ENCODE measurements at places on chromosomes 2 and 18.

DNA sequence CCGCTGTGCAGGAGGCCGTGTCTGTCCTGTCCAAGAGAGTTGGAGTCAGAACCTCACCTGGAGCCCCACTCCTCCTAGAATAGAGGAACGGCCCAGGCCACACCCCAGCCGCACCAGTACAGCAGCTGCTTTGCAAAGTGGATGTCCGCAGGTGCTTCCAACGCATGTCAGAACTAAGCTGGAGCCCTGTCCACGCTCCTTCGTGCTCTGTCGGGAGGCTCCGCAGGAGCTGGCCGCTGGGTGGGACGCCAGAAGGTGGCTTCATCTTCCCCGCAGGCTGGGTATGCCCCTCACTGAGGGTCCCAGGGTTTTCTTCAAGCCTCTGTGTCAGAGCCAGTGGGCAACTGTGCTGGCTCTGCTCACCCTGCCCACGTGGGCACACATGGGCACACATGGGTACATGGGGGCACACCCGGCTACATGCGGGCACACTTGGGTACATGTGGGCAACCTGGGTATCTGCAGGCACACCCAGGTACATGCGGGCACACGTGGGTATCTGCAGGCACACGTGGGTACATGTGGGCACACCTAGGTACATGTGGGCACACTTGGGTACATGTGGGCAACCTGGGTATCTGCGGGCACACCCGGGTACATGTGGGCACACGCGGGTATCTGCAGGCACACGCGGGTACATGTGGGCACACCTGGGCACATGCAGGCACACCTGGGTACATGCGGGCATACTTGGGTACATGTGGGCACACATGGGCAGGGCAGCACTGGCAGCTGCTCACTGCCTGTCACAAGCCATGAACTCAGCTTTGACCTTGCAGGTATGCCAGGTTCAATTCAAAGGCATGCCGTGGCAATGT, 67.1 kb upstream of the CTDP1 start:
- DNase-seq, result no peak

DNA sequence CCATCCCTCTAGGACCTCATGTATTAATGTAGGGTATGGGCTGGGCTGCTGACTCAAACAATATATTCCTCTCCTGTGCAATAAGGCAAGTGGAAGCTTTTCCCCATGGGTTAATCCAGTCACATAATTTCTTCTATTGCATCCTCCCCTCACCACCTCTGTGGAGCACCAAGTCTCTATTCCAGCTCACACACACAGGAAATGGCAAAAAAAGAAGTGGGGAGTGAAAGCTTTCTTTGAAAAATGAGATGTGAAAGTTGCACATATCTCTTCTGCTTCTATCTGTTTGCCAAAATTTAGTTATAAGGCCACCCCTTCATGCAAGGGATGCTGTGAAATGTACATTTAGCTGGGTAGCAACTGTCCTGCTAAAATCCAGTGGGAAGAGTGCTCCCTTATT, 121.3 kb downstream of the CDC42EP3 start:
- DNase-seq, result no peak

- DNase-seq, result no peak
Observed at GRCh38 chr2:36697424-36698066, 1.0 kb downstream of the VIT start.

DNA sequence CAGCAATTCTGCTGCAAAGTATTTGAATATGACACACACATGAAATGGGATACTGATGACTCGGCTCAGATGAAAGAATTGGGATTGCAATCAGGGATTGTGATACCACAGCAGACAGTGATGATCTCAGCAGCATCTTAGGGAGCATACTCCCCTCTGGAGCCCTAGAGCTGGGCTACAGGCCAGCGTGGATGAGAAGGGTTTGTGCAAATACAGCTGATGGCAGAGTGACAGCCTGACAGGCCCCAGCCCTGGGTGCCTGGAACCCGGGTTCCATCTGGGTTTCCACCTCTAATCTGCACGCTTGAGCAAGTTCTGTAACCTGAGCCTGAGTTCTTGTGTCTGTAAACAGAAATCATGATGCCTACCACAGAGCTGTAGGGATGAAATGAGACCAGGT, 418.0 kb downstream of the LRATD1 start:
- no peak for DNase-seq

DNA sequence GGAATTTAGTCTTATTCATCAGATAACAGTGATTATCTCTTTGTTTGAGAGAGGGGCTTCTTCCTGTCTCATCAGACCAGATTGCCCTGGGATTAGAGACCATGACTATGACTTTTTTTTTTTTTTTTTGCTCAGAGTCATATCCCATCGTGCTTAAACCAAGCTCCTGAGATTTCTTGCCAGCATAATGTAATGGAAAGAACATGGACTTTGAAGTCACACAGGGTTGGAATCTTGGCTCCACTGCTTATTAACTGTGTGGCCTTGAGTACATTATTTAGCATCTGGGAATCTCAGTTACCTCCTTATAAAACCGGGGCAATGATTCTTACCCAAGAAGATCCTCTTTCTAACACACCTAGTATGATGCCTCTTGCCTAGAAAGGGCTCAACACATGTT, 268.3 kb downstream of the DYSF start:
- DNase-seq, result no peak

DNA sequence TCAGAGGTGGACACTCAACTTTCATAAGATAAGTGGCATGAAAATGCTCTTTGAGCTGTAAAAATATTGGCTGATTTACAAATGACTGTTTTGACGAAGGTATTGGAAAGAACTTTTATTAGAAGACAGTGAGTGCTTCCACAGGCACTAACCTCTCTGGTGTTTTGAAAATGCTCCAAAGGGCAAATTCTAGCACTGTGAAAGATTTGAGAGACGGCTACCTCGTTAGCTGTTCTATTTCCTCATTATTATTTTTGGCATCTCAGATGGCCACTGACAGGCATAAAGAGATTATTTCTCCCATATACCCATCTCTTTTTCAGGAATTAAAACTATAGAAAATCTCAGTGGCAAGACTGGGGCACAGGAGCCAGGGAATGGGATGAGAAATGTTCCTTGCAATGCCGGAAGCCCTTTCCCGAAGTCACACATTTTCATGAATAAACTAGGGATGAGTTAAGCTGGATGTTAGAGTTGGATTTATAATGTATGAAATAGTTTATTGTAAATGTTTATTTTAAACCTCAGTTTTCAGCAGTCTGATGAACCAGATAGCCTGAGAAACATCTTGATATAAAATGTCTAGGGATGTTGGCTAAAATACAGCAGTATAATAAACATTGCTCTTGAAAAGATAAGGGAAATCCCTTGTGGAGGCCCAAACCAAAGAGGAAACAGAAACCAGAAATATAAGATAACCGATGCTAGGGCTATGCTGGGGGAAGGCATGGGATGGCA, 175.7 kb downstream of the ASB1 start:
- DNase-seq, result no peak

DNA sequence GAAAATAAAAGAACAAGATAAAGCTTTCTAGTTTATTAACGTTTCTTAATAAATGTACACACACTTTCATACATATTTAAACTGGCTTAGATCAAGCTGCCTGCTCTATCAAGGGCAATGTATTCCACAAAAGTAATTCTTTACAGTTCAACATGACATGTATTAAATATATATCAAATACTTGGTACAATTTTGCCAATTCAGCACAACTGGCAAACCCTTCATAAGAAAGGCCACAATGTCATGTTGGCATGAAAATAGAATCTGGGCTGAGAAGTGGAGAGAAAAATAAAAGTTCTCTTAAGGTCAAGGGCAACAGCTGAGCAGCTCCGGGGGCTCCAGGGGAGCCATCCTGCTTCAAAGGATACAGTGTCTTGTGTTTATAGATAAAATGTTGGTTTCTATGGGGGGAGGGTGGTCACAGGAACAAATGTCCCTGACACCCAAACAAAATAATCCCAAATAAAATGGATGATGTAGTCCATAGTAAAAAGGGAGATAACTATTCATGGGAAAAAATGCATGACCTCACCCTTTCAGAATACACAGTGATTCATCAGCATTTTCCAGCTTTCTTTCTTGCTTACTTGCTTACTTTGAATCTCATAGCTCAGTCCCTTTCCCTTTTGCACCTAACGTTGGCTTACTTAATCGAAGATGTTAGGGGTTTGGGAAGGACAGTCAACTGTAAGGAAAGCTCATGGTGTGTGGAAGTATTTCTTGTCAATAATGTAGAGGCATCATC, 494.9 kb downstream of the NYAP2 start:
- no peak for DNase-seq

- no peak for DNase-seq
Observed at GRCh38 chr18:21191596-21192307, 50.3 kb upstream of the GREB1L start.

- DNase-seq, result peak; percentile 60
Observed at GRCh38 chr2:240556553-240557100, 1.2 kb downstream of the ANKMY1 start.

DNA sequence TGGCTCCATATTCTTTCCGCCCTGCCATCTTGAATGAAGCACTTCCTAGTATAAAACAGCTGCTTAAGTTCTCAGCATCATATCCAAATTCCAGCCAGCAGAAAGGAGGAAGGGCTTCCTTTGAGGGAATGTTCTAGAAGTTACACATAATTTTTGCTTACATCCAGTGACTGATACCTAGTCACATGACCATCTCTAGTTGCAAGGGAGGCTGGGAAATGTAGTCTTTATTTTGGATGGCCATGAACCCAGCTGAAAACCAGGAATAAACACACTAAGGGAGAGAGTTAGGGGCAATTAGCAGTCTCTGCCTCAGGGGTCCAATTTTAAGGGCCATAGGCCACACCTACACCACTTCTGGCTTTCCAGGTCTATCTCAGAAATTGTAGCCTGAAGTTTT, 57.8 kb upstream of the LMAN1 start:
- no peak for DNase-seq

GRCh38 chr18:24273596-24273995, 124.0 kb downstream of the OSBPL1A start:
- DNase-seq, result no peak

DNA sequence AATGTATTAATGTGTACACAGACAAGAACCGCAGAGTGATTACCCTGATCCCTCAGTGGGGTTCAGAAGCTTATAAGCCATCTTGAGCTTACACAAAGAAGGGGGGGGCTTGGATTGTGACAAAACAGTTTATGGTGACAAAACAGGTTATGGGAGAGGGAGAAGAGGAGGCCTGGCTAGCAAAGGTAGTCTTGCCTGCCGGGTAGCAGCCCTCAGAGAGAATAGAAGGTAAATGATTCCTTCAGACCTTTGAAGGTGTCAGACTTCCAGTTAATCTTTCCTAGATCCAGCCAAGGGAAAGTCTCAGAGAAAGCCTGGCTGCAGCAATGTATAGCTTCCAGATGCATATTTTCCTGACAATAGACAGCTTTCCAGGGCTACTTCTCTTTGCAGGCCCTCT, 44.6 kb upstream of the RAPH1 start:
- DNase-seq, result no peak

GRCh38 chr2:152942940-152943440, 224.6 kb downstream of the ARL6IP6 start:
- no peak for DNase-seq

GRCh38 chr2:15756011-15756550, 164.4 kb downstream of the DDX1 start:
- no peak for DNase-seq

GRCh38 chr2:45818591-45818990, 167.1 kb downstream of the PRKCE start:
- DNase-seq, result no peak

DNA sequence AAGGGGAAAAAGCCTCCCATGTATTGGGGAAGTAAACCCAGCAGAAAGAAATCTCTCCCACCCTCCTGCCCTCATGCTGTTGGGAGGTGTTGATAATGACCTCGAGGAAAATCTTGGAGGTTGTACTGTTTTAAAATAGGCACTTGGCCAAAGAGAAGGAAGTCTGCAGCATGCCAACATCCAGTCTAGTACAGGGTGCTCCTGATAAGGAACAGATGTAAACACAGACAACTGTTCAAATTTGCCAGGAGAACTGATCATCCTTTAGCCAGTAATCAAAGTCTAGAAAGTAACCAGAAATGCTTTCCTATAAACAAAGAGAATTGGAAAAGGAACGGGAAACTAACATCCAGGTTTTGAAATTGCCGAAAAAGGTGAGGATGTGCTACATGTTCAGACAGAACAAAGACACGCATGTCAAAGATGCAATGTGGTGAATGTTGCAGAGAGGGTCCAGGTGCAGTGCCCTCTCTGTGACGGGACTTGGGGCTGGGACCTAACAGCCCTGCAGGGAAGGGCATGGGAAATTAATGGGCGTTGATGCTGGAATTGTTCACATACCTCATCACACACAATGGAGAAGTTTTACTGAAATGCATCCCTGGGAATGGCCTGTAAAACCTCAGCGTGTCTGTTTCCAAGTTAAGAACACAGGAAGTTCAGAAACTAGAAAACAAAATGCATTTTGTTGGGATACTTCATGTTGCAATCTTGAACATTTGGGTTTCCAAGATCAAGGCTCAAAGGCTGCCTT, 125.7 kb upstream of the RND3 start:
- no peak for DNase-seq

DNA sequence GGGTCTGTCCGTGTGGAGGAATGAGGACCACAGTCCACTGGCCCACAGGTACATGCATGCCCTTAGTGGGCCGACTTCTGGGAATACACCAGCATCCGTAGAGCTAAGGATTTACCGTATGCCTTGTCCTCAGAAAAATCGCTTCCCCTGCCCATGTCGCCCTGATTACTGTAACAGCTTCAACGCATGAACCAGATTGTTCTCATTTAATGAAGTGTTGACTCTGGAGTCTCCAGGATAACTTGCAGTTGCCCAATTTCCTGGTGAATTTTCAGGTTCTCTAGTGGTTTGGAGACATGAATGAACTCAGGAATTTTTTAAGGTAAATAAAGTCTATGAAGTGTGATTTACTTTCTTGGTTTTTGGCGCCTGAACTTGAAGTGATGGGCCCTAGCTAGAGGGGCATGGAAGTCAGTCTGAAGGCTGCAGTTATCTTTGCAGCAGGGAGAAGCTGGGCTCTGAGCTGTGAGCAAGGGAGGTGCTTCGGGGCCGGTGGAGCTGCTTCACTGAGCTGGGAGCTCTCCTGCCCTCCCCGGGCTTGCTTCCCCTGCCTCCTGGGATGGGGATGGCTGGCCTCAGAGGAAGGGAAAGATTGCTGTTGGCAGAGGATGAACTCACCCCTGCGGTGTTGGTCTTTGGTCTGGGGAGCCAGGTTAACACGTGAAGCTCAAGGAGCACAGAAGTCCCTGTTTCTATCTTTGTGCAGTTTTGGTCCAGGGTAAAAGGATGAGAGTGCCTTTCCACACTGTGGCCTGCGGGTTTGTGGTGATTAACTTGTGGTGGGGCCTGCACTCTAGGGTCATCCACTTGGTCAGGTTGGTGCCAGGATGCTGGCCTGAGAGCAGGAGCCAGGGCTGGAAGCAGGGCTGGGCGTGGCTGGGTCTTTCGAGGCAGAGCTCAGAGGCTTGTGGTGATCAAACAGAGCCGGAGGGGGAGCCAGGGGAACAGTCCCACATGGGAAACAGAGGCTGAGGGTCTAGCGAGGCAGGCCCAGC, 28.1 kb downstream of the TCF7L1 start:
- DNase-seq, result no peak

DNA sequence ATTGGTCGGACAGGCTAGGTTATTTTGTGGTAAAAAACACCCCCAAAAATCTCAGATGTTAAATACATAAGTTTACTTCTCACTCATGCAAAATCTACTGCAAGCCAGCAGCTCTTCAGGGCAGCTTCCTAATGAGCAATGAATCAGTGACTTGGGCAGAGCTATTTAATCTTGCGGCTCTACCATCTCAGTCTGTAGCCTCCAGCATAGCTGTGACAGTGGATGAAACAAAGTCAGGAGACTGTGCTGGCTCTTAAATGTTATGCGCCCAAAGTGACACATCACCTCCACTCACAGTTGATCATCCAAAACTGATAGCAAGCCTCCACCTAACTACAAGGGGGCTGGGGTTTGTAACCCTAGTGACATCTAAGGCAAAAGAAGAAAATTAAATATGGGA, 571.9 kb downstream of the METTL4 start:
- no peak for DNase-seq
